ENCODE measurements at places on chromosomes 4 and X. TPM values are rescaled to one million over a fixed set of nuclear protein-coding genes. Genes with fewer than 3 reads are reported as not detected.

- DNase-seq = peak; percentile 46
These were observed 116.3 kb upstream of the NALF2 start for GRCh38 chrX:69387567-69388487.

- no peak for DNase-seq
These were observed 168.0 kb downstream of the BANK1 start for GRCh38 chr4:101958547-101958946.

The TMPRSS11B gene
- total RNA-seq = not detected

GRCh38 chr4:6172927-6173200 is 27.5 kb downstream of the JAKMIP1 start:
- no peak for DNase-seq

DNA sequence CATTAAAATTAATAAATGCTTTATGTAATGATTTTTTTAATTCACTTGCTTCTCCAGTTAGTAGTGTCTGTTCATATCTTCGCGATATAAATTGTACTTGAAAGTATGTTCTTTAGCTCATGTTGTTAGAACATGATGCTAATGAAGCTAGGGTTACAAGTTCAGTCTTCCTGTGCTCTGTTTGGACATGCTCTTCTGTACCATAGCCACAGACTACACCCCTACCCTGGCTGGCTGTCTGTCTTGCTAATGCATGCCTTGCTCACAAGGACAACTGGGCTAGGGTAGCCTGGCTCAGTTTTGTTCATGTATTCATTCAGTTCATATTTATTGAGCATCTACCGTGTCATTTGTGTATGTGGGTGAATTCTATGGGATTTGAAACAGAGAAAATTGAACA is 50.8 kb upstream of the MTMR1 start:
- DNase-seq = no peak

The BEX2 gene
- total RNA-seq = 2.9 TPM
